SJSA1 (cell line): ENCODE measurements at places on chromosomes 6 and 20. TPM values are rescaled to one million over a fixed set of nuclear protein-coding genes. Genes with fewer than 3 reads are reported as not detected.

- DNase-seq = no peak
- peaks cover 9% of the 10 kb centered on the region for H3K36me3 ChIP-seq
- H3K27ac ChIP-seq = 0 out of 2 replicates have a peak overlapping the region, but pooled peaks have one; percentile 12
- H3K4me3 ChIP-seq = peak overlapping the region; percentile 88
- peaks cover 62% of the 10 kb centered on the region for H3K4me1 ChIP-seq
- H3K27me3 ChIP-seq = no peaks in the 10 kb centered on the region
Measured at GRCh38 chr6:131061751-131062119, 1.3 kb downstream of the EPB41L2 start.

- H3K4me3 ChIP-seq = no peak overlapping the region
- H3K27me3 ChIP-seq = peaks cover 8% of the 10 kb centered on the region; the same call in 1 of the 2 replicates
- H3K36me3 ChIP-seq = no peaks in the 10 kb centered on the region
- no peak overlapping the region for H3K27ac ChIP-seq
- H3K4me1 ChIP-seq = no peaks in the 10 kb centered on the region
Measured at GRCh38 chr20:53427951-53428350, 165.7 kb downstream of the ZNF217 start.

DNA sequence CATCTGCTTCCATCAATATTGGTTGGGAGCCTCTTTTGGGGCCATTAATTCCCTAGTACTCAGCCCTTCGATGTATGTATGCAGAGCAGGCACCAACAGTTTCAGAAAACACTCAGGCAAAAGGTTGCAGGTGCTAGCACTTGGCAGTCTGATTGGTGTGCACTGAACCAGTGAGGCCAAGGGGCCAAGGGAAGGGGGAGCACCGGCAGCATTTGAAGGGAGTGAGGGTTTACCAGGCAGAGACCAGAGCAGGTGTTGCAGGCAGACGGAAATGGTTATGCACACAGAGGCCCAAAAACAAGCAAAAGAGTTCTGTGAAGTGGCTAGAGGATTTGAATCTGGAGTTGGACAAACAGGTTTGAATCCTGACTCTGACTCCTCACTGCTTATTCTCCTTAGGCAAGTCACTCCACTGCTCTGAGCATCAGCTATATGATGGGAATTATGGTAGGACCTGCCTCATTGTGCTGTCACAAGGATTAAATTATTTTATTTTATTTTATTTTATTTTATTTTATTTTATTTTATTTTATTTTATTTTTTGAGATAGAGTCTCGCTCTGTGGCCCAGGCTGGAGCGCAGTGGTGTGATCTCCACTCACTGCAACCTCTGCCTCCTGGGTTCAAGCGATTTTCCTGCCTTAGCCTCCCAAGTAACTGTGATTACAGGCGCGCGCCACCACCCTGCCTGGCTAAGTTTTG lies 58.1 kb upstream of the SHLD1 start:
- no peak for DNase-seq
- no peaks in the 10 kb centered on the region for H3K27me3 ChIP-seq
- H3K4me3 ChIP-seq = no peak overlapping the region
- H3K27ac ChIP-seq = no peak overlapping the region
- H3K36me3 ChIP-seq = no peaks in the 10 kb centered on the region

LAMA4 gene
- 0.53 and 1.8 TPM in 2 replicates for total RNA-seq

GRCh38 chr6:22827760-22828159 lies 258.4 kb downstream of the HDGFL1 start:
- H3K4me1 ChIP-seq = peaks cover 13% of the 10 kb centered on the region
- H3K4me3 ChIP-seq = no peak overlapping the region
- H3K27me3 ChIP-seq = no peaks in the 10 kb centered on the region
- DNase-seq = no peak

DNA sequence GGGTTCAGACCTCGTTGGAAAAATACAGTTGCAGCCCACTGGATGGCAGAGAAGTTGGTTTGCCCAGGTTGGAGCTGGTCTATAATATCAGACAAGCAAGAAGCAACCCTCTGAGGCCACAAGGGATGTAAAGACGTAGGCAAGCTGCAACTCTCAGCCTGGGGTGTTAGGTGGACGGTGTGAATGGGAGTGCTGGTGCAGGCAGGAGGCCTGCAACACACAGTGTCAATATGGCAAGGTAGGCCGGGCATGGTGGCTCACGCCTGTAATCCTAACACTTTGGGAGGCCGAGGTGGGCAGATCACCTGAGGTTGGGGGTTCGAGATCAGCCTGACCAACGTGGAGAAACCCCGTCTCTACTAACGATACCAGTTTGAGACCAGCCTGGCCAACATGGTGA lies 10.5 kb downstream of the VPS16 start:
- H3K27ac ChIP-seq = no peak overlapping the region
- DNase-seq = no peak
- H3K4me3 ChIP-seq = no peak overlapping the region

DNA sequence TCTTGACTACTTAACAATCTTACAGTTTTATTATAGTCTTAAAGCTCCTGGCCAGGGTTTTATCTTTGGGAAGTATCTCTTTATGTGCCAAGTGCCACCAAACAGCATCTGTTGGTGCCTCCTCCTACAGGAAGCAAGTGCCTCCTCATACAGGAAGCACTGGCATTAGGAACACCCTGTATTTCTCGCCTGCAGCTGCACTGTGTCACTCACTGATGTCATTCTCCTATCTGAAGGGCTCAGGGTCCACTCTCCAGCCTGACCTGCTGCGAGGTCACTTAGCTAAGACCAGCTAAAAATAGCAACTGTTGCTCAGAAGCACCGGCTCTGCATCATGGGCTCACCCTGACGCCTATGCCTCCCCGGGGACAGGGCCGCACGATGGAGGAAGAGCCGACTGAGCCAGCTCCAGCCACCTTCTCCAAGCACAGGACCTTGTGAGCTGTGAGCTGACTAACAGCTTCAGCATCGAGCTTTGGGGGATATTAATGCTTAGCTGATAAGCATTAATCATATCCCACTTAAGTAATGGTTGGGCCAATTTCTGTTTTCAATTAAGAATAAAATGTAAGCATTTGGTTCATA lies 66.3 kb upstream of the CD93 start:
- H3K27ac ChIP-seq = no peak overlapping the region
- H3K4me1 ChIP-seq = peaks cover 63% of the 10 kb centered on the region
- H3K36me3 ChIP-seq = no peaks in the 10 kb centered on the region
- no peaks in the 10 kb centered on the region for H3K27me3 ChIP-seq
- DNase-seq = no peak
- no peak overlapping the region for H3K4me3 ChIP-seq

BCAS1 gene
- 0.66 and 1.8 TPM in 2 replicates for total RNA-seq

GRCh38 chr20:51230727-51231126 lies 207.8 kb upstream of the KCNG1 start:
- H3K4me1 ChIP-seq = no peaks in the 10 kb centered on the region
- no peak for DNase-seq
- H3K27ac ChIP-seq = no peak overlapping the region
- H3K4me3 ChIP-seq = no peak overlapping the region

DNA sequence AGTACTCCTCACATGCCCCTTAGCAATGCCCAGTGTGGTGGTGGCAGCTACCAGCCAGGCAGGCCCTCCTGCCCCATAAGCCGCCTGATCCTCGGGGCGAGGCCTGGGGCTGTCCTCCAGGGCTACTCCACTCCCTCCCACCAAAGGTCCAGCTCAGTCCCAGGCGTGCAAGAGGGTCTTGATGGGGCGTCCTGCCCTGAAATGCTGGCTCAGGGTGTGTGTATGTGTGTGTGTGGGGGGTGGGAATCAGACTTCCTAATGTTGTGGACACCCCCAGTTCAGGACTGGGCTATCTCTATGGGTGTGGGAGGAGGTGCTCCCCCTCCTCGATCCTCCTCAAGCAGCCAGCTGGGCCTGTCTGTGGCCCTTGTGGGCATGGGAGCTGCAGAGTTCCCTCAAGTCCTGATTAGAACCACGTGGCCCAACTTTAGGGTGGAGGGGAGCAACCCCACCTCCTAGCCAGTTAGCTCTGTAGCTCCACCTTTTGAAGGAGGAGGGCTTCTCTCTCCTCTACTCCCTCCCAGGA lies 7.5 kb downstream of the HSPA12B start:
- no peak for DNase-seq
- H3K4me1 ChIP-seq = no peaks in the 10 kb centered on the region
- no peak overlapping the region for H3K27ac ChIP-seq
- no peak overlapping the region for H3K4me3 ChIP-seq

DNA sequence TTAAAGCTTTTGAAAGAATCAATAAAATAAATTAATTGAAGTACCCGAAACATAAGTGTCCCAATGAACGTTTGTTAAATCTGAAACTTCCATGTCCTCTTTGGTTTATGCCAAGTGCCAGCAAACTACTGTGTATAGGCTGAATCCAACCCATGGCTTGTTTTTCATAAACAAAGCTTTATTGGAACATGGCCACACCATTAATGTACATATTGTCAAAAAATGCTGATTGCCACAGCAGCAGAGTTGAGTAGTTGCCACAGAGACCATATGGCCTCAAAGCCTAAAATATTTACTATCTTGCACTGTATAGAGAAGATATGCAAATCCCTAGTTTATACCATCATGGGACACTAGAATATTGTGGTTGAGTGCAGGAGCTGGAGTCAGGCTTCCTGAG lies 406.1 kb downstream of the MAFB start:
- no peak overlapping the region for H3K4me3 ChIP-seq
- no peak overlapping the region for H3K27ac ChIP-seq
- H3K36me3 ChIP-seq = no peaks in the 10 kb centered on the region

DNA sequence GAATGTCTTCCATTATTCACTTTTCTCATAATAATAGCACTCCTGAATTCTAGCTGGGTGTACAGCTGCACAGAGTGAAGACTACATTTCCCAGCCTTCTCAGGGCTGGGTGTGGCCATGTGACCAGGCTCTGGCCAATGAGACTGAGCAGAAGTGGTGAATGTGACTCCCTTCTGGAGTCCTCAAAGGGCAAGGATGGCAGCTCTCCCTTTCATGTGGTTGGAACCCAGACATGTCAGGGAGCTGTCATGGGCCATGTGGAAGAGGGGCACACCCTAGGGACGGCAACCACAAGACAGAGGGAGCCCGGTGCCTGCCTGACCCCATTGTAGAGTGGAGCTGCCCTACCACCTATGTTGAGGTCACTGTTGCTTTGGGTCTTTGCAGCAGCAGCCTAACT lies 312.8 kb upstream of the SULF2 start:
- no peak overlapping the region for H3K4me3 ChIP-seq
- no peaks in the 10 kb centered on the region for H3K27me3 ChIP-seq
- no peaks in the 10 kb centered on the region for H3K36me3 ChIP-seq

DNA sequence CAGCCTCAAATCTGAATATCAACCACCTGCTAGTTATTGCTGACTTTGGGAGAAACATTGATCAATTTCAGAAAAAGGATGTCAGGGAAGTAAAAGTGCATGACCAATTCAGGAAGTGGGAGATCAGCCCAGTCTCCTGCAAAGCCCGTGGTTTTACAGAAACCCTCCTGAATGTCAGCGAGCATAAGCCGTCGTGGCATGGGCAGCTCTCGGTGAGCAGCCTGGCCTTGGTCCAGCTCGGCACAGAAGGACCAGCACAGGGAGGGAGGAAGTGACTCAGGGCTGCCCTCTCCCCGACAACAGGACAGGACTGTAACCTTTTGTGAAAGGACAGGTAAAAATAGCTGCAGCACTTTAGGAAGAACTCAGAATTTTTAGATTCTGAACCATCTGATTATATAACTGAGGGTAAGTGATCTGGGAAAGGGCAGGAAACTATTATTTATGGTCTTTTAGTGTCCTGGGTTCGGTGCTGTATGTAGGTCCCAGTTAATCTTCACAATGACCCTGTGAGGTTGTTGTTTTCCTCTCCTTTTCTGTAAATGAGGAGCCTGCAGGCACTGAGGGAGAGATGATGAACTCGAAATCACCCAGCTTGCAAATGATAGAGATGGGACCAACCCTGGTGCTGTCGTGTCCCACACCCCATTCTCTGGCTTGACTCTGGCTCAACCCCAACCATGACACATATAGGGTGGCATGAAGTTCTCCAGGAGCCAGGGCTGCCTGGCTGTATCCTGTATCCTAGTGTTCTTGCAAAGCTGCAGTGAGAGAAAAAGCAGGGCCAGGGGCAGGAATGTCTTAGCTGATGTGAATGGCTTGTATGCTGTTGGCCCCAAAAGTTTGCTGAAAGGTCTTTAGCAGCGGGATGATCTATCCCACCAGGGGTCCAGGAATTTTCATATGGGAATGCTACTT lies 37.6 kb downstream of the NRN1 start:
- H3K27ac ChIP-seq = no peak overlapping the region
- H3K4me3 ChIP-seq = no peak overlapping the region
- H3K36me3 ChIP-seq = no peaks in the 10 kb centered on the region
- H3K4me1 ChIP-seq = peaks cover 10% of the 10 kb centered on the region

PSMA7 gene
- total RNA-seq = 782 and 1,103 TPM in 2 replicates

ZSCAN26 gene
- total RNA-seq = 11.7 and 17.4 TPM in 2 replicates

DNA sequence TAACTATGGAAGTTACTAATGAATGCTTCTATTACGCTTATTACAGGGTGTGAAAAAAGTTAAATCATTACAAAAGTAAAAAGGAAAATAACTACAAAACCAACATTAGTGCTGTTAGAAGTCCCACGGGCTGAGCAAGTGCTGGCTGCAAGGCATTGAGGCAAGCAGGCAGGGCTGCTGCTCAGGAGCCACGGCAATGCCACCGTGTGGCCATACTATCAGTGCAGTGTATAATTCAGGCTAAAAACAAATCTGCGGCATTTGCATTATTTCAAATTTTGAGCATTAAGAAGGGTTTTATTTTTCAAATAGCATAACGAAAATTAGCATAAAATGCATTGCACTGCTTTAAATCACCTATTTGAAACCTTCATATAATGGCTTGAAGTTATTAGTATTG lies 17.1 kb downstream of the IFNGR1 start:
- DNase-seq = no peak
- H3K27ac ChIP-seq = no peak overlapping the region
- no peak overlapping the region for H3K4me3 ChIP-seq
- no peaks in the 10 kb centered on the region for H3K27me3 ChIP-seq

APOM gene
- 0.75 and 1.1 TPM in 2 replicates for total RNA-seq

C20orf141 gene
- not detected in 2 replicates for total RNA-seq

DNA sequence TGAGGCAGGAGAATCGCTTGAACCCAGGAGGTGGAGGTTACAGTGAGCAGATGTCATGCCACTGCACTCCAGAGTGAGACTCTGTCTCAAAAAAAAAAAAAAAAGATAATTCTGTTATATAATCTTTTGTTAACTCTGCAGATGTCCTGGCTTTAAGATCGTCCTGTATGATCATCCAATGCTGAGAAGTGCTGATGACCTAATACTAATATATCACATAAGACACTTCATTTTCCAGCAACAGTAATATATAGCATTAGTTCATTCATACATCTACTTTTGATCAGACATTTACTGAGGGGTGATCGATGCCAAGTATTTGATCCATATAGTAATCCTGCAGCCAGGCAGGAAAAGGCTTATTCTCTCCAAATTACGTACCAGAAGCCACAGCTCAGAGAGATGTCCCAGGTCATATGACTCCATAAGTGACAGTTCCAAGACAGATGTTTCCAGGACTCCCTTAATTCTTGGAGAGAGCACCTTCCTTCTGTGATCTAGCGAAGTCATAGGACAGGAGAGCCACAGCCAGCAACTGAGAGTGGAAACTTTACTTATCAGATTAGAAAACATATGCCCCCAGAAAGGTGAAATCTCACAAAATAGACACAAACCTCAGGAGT lies 60.7 kb downstream of the SHLD1 start:
- no peak overlapping the region for H3K27ac ChIP-seq
- no peak overlapping the region for H3K4me3 ChIP-seq
- H3K36me3 ChIP-seq = no peaks in the 10 kb centered on the region
- no peak for DNase-seq
- no peaks in the 10 kb centered on the region for H3K4me1 ChIP-seq

- no peak overlapping the region for H3K4me3 ChIP-seq
- DNase-seq = no peak
- no peak overlapping the region for H3K27ac ChIP-seq
- H3K4me1 ChIP-seq = no peaks in the 10 kb centered on the region
- H3K27me3 ChIP-seq = peaks cover 27% of the 10 kb centered on the region
Measured at GRCh38 chr20:61877776-61878477, 187.8 kb downstream of the TAF4 start.
